ENCODE measurements at places on chromosomes 12 and 14.

- DNase-seq = no peak
These were observed 939.1 kb downstream of the FSCB start for GRCh38 chr14:43568022-43568421.

- DNase-seq = no peak
These were observed 48.2 kb upstream of the TPH2 start for GRCh38 chr12:71890475-71890874.

DNA sequence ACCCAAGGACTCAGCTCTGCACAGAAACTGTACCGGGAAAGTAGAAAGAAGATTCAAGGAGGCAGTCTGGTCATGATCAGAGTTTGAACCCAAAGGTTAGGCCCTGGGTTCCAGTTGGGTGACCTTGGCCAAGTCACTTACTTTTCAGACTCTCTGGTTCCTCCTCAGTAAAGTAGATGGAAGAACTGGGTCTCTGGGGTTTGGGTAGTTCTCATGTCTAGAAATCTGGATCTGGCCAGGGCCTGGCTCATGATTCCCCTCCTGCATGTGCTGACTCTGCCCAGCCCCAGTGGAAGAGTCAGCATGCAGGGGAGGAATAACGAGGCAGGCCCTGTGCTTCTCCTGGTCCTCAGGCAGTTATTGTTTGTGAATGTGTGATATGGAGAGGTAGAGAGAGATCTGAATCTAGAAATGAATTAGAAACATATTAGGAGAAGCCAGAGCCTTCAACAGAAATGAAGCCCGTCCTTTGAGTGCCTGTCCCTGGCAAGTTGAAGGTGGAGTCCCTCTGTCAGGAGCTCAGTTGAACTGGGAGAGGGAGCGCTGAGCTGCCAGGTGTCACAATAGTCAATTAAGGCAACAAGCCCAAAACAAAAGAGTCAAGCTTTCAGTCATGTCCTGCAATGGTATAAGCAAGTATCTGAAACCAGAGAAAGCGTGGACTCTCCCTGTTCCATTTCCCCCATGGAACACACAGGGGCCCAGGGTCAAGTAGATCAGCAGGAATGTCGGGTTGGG is 131.3 kb upstream of the HIF1A start:
- no peak for DNase-seq

GRCh38 chr14:19823765-19824164 is 20.2 kb downstream of the OR4N2 start:
- DNase-seq = no peak
